ENCODE measurements at places on chromosomes 5 and 9.

DNA sequence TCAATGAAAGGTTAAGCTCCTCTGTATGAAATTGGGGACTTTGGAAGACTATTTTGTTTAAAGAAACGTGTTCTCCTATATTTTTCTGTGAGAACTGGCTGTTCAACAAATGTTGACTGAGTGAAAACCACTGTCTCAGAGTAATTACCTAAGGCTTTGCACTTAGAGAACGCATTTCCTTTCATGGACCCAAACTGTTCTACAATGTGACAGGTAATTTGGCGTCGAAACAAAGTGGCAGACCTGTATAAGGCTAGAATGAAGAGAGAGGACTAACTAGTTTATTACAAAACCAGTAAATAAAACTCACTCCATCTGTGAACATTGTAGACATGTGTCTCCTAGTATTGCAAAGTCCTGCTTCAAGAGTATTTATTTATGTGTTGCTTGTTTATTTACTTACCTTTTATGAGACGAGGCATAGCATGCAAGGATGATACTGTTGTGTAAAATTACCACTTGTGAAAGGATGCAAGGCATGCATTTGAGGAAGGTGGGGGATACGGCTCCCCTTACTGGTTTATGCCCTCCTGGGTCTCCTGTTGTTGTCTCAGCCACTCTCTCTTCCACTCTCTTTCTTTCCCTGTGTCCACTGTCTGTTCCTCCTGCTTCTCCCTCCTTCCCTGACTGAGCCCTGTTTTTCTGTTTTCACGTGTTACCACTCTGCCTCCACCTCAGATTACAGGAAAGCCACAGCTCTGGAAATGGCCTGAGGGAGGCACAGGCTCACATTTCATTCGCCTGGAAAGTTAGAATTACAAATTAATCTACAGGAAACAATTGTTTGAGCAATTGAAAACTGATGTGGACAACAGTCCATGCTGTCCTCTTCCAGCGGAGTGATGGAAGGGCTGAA is 444.0 kb upstream of the ZNF608 start:
- DNase-seq, result no peak

DNA sequence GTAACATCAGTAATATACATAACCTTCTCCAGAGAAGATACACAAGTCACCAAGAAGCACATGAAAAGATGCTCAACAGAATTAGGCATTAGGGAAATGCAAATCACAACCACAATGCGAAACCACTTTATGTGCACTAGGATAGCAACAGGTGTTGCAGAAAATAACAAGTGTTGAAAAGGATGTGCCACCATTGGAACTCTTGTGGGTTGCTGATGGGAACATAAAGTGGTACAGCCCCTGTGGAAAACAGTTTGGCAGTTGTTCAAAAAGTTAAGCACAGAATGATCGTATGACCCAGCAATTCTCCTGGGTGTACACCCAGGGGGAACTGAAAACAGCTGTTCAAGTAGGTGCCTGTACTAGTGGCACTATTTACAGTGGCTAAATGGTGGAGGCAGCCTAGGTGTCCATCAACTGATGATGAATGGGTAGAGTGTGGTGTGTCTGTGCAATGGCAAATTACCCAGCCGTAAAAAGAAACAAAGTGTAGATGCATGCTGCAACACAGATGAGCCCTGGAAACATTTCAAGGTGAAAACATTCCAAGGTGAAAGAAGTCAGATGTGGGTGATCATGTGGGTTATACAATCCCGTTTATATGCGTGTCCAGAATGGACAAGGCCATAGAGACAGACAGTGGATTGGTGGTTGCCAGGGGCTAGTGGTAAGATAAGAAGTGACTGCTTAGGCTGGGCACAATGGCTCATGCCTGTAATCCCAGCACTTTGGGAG is 27.2 kb downstream of the CCDC69 start:
- DNase-seq, result no peak

- no peak for DNase-seq
These were observed 63.8 kb upstream of the S1PR3 start for GRCh38 chr9:88927510-88927909.

DNA sequence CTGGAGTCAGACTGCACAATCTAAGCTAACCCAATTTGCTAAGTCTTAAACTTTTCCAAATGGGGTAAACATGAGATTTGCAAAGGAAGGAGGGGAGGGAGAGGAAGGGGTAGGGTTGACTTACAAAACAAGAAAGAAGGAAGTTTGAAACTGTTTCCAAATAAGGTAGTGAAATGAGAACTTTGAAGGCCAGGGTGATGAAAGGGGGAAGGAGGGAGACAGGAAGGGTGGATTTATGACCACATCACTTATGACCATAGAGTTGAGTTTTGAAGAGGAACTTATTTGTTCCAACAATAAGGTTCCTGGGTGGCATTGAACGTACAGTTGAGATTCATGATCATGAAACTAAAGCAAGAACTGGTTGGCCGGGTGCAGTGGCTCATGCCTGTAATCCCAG is 72.5 kb upstream of the DAPK1 start:
- DNase-seq, result no peak

DNA sequence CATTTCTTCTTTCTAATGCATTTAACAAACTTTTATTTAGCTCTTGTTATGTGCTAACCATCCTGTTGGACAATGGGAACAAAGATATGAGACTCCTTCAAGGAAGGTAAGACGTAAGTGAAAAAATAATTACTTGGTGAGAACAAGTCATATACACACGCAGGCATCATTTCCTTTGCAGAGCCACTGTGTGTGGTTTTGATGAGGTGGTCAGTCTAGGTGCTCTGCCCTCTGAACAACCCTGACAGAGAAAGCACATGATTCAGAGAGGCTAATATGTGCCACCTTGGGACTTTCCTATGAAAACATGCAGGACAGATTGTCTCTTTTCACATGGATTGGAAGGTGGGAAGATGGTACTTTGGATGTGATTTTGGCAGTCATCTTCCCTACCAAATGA is 1162.5 kb upstream of the DMAC1 start:
- no peak for DNase-seq

Data from activated CD4-positive, alpha-beta memory T cell treated with anti-CD3 and anti-CD28 coated beads, Interleukin-2, amount 10 ng/mL, durations not matched to agents 7 days and 5 days (primary cell).